ENCODE measurements at places on chromosomes 1 and 21.

GRCh38 chr21:45588086-45588825, 46.0 kb upstream of the SLC19A1 start:
- no peak for DNase-seq

- no peak for DNase-seq
These were observed 565.0 kb downstream of the KCNT2 start for GRCh38 chr1:196043268-196043667.

GRCh38 chr1:151947140-151947539, 37.8 kb upstream of the THEM4 start:
- no peak for DNase-seq

- no peak for DNase-seq
These were observed 197.4 kb downstream of the HS2ST1 start for GRCh38 chr1:87111659-87112371.

GRCh38 chr1:246828818-246829217, 102.9 kb downstream of the AHCTF1 start:
- DNase-seq: no peak

GRCh38 chr1:224498574-224499170, 64.1 kb upstream of the WDR26 start:
- DNase-seq: no peak

DNA sequence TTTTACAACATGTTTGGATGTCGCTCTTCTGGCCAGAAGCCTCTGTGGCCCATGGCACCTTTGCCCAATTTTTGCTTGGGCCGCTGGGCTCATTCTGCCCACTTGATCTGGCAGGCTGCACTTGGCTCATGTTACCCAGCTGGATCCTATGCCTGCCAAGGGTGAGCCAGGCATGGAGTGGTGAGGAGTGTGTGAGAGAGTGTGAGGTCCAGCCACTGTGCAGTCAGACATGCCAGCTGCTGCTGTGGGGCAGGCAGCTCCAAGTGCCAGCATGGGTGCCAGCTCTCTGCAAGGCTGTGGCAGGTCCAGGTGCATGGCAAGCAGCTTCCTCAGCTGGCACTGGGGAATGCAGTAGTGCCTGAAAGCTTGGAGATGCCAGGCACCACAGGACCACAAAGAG, 71.0 kb downstream of the EBNA1BP2 start:
- DNase-seq: no peak

- no peak for DNase-seq
These were observed 5.4 kb downstream of the RUSC1 start for GRCh38 chr1:155326020-155326526.

DNA sequence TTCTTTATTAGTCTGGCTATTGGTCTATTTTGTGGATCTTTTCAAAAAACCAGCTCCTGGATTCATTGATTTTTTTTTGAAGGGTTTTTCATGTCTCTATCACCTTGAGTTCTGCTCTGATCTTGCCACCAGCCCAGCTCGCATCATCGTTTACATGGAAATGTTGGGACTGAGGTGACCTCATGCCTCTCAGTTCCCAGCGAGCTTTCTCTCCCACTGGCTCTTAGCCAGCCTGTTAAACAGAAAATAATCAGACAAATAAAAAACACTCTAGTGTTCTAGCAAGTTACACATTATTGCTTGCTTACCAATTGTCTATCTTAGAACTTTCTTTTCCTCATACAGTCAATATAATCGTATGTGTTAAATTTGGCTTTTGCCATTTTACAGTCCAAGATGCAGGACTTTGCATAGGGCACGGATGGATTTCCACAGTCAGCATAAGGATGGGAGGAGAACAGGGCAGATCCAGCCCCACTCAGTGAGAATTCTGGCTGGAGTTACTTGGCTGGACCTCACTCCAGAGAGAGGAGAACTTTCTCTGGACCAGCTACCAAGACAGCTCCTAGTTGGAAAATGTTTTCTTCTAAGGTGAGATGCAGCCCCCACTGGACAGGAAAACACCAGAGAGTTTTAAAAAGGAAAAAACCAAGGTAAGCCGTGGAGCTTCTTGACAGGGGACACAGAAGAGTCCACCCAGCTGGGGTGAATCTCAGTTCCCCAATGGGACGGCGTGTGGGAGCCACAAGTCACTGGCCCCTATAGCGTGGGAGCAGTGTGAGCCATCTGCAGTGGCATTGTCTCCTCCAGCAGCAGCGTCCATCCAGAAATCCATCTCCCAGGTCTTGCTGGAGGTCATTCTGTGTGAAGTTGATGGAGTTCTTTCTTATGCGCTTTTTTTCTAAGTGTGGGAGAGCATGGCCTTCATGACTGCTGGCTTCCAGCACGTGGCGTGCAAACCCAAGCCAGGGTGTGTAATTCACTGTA, 17.6 kb downstream of the PGBD2 start:
- DNase-seq: no peak

GRCh38 chr1:87314091-87314490, 14.6 kb upstream of the LMO4 start:
- DNase-seq: no peak

- no peak for DNase-seq
These were observed 51.2 kb downstream of the FNBP1L start for GRCh38 chr1:93499075-93499474.

- DNase-seq: no peak
These were observed 16.9 kb upstream of the IGFN1 start for GRCh38 chr1:201173736-201174135.
